ENCODE measurements at places on chromosomes 16 and 17. TPM values are rescaled to one million over a fixed set of nuclear protein-coding genes. Genes with fewer than 3 reads are reported as not detected.

ZFHX3 gene
- 11.5 TPM for total RNA-seq

AIPL1 gene
- total RNA-seq = not detected

DNASE1L2 gene
- total RNA-seq = 0.23 TPM

ADAD2 gene
- total RNA-seq = not detected

PRAC2 gene
- not detected for total RNA-seq

TBC1D28 gene
- not detected for total RNA-seq

FBRS gene
- 18.5 TPM for total RNA-seq

RGS11 gene
- 0.04 TPM for total RNA-seq

SLC13A2 gene
- total RNA-seq = 1.2 TPM

SLC16A11 gene
- 0.93 TPM for total RNA-seq

TLCD2 gene
- total RNA-seq = 4.5 TPM

CARHSP1 gene
- 113 TPM for total RNA-seq

All from hepatocyte (in vitro differentiated cells).